ENCODE measurements at places on chromosomes 2 and 18.

GRCh38 chr18:8480506-8481328 is 128.5 kb upstream of the RAB12 start:
- no peak for DNase-seq

- DNase-seq: no peak
Measured at GRCh38 chr2:99688699-99689098, 198.9 kb upstream of the REV1 start.

DNA sequence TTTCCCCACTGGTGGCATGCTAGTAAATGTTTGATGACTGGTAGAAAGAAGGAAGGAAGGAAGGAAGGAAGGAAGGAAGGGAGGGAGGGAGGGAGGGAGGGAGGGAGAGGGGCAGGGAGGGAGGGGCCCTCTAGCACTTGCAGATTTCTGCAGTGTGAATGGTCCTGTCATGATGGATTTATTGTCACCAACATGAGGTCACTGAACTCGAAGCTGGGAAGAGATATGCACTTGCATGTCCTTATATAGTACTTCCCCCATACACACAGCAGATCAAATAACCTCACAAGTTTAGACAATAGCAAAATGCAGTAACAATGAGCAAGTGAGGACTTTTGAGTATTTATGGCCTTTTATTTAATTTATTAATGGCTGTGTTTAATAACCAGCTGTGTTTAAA is 44.5 kb upstream of the CXCR4 start:
- DNase-seq: no peak

- no peak for DNase-seq
Measured at GRCh38 chr2:188360485-188361263, 69.0 kb downstream of the GULP1 start.

DNA sequence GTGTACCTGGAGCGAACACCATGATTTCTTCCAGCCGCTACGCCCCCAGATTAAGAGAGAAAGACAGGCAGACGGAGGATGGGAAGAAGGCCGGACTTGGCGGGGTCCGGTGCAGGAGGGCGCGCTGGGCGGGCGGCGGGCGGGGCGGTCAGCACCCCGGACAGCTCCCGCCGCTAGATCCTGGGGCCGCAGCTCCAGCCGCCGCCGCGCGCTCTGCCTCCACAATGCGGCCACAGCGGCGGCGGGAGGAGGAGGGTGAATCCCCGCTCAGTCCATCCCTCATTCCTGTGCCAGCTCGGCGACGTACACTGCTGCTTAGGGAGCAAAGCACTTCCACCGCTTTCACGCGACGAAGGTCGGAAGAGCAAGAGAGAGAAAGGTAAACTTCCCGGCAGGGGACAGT is at the start of gene AKAIN1:
TSS of gene AKAIN1 (minus strand) at position 226 of the 403 bp plus-strand sequence. CDS start at position 22, 204 bp downstream.
- peak; percentile 46 for DNase-seq

DNA sequence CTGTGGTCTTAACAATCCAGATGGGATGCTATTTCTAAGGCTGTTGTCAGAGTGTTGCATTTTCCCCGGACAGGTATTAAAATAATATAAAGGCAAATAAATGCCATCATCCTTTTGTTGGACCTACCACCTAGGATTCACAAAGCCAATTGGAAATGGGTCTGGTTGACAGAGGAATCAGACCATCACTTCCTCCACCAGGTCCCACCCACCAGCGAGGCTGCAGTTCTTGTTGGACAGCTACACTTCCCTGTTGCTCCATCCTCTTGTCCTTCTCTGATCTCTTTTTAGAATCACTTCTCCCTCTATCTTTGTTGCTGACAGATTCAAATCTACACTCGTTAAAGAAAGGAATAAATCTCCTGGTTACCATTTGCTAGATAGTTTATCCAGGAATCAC is 1.1 kb downstream of the TMEM169 start:
- DNase-seq: peak; percentile 22

GRCh38 chr2:230505162-230505561 is 89.2 kb downstream of the SP100 start:
- DNase-seq: no peak

Data from stimulated activated CD4-positive, alpha-beta T cell treated with anti-CD3 and anti-CD28 coated beads, Interleukin-2, amount 100 ng/mL, for 24 hours (primary cell).